ENCODE measurements at places on chromosomes 11 and 22. TPM values are rescaled to one million over a fixed set of nuclear protein-coding genes. Genes with fewer than 3 reads are reported as not detected.

DNA sequence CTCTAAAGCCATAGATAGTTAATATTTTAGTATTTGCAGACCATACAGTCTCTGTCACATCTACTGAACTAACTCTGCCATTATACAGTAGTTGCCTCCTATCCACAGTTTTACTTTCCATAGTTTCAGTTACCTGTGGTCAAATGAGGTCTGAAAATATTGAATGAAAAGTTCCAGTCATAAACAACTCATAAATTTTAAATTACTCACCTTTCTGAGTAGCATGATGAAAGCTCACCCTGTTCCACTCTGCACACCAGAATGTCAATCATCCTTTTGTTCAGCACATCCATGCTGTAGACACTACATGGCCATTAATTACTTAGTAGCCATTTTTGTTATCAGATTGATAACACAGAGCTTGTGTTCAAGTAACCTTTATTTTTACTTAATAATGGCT is 51.7 kb upstream of the ME3 start:
- no peak for DNase-seq

- no peak for DNase-seq
Measured at GRCh38 chr11:69905611-69906452, 86.6 kb upstream of the FGF3 start.

- no peak for DNase-seq
Measured at GRCh38 chr22:46596819-46597218, 23.4 kb upstream of the GRAMD4 start.

DNA sequence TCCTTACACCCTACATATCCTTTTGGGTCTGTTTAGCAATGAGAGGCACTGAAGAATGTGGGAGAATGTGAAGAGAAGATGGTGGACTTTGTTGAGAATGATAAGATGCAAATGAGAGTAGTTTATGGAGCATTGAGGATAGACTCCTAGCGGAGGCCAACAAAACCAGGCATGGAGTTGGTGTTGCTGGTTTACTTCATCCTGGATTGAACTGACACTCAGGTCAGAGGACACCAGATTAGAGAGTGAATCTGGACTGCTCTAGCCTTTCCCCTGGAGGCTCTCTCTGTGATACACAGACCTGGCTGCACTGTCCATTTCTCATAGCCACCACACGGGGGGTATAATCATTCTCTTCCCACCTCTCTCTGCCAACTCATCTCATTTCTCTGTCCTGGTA is 98.7 kb downstream of the MICAL2 start:
- no peak for DNase-seq

GRCh38 chr11:111148953-111149352 is 96.6 kb upstream of the POU2AF2 start:
- DNase-seq = no peak

CSNK2A3 gene
- total RNA-seq = 1.1 TPM

GRCh38 chr11:111612224-111612623 is 10.0 kb downstream of the SIK2 start:
- no peak for DNase-seq

DNA sequence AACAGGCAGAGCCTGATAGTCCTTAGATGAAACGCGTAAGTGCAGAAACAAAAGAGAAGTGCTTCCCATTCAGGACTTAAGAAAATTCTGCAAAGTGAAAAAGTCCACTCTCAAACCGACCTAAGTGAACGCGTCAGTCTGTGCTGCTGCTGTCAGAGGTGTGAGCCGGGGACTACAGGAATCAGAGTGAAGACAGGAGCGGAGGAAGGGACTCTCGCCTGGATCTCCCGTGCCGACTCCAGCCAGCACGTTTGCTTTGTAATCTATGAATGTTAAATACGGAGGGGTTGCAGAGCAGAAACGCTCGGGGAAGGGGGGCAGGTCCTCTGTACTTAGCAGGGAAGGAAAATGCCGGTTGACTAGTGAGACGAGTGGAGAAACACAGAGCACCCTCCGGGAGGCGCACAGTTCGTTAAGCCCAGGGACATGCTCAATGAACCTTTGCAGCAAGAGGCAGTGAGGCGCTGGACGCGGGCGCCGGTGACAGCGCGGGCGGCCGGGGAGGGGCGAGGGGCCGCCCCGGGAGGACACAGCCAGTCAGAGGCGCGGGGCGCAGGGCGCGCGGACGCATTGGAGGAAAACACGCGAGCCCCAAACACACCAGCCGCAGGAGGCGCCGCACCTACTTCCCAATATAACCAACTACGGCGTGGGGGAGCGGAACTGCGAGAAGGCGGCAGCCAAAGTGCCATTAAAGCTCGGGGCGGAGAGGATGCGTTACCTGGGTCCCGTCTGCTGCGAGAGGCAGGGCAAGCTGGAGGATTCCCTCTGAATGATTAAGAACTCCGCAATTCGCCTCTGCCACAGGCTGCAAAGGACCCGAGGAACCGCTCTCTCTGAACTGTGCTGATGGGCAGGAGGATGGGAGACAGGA is at the start of gene CNTN5:
Gene CNTN5 (plus strand): TSS at position 598 of the 874 bp plus-strand sequence.
- peak; percentile 64 for DNase-seq

DNA sequence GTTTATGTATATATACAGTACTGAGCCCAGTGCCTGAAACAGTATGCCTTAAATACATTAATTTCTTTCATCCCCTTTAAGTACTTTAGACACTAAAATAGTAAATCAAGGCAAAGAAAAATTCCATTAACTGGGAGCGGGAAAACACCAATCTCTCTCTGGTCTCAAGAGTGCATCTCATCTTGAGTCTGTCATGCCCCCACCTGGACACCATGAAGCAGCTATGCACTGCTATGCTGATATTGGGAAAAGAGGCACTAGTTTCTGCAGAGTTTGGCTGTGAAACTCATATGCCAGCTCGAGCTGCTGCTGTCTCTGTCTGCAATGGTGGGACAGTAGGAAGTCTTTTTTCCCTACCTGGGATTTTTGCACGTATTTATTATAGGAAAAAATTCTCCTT is 754.4 kb upstream of the RAG2 start:
- DNase-seq = no peak

TRIM29 gene
- total RNA-seq = not detected

All from activated CD4-positive, alpha-beta T cell treated with anti-CD3 and anti-CD28 coated beads, Interleukin-2, amount 10 ng/mL, durations not matched to agents 24 days and 14 days (primary cell).